ENCODE measurements at places on chromosomes 7 and 10. TPM values are rescaled to one million over a fixed set of nuclear protein-coding genes. Genes with fewer than 3 reads are reported as not detected.
A peak's percentile ranks its signal among the peaks of the same experiment; 100 is the strongest.

Gene UTF1
- 0.38 TPM for total RNA-seq

Gene CCDC172
- total RNA-seq = not detected

- no peak overlapping the region for H3K4me3 ChIP-seq
- no peaks in the 10 kb centered on the region for H3K4me1 ChIP-seq
- H3K27me3 ChIP-seq = peaks cover 5% of the 10 kb centered on the region
- H3K36me3 ChIP-seq = peaks cover 3% of the 10 kb centered on the region
- no peak overlapping the region for H3K27ac ChIP-seq
Measured at GRCh38 chr7:159046300-159046699, 98.4 kb downstream of the VIPR2 start.

Gene UNCX
- not detected for total RNA-seq

GRCh38 chr10:6171881-6172695 is 30.6 kb upstream of the PFKFB3 start:
- DNase-seq = no peak
- no peak overlapping the region for H3K27ac ChIP-seq
- peaks cover 62% of the 10 kb centered on the region for H3K4me1 ChIP-seq
- H3K27me3 ChIP-seq = peaks cover 7% of the 10 kb centered on the region

DNA sequence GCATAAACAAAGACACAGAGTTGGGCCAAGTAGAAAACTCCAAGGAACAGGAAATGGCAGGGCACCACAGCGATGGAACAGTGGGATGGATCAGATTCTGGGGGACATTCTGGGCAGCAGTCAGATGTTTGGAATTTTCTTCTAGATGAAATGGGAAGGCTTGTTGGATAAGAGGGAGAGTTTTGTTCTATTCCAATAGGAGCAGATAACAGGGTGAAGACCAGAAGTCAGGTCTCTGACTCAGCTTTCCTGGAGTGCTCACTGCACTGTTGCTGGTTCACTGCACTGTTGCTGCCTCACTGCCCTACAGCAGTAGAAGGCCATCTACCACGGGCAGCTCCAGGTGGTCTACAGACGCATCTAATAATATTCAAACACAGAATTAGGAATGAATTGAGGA is 135.6 kb downstream of the ATE1 start:
- H3K4me1 ChIP-seq = peaks cover 11% of the 10 kb centered on the region
- no peaks in the 10 kb centered on the region for H3K27me3 ChIP-seq
- H3K36me3 ChIP-seq = peaks cover 7% of the 10 kb centered on the region
- peak overlapping the region; percentile 64 for H3K27ac ChIP-seq
- H3K4me3 ChIP-seq = no peak overlapping the region

Gene CPEB3
- total RNA-seq = 2.4 TPM

Gene CPA2
- not detected for total RNA-seq

Gene OR6V1
- total RNA-seq = not detected

DNA sequence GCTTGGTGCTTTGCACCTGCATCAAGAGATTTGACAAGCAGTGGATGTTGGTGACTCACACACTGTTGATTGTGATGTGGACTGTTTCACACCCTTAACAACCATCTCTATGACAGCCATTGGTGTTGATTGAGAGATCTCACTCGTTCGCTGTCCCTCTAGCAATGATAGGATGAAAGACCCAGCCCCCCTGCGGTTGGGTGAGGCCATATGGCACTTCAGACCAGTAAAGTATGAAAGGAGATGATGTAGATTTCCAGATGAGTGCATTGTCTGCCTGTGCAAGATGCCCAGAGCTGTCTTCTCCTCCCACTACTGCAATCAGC is 138.7 kb upstream of the PRR15 start:
- no peaks in the 10 kb centered on the region for H3K36me3 ChIP-seq
- H3K27ac ChIP-seq = no peak overlapping the region
- DNase-seq = no peak
- H3K27me3 ChIP-seq = peaks cover 6% of the 10 kb centered on the region
- no peaks in the 10 kb centered on the region for H3K4me1 ChIP-seq

Gene CYP3A5
- total RNA-seq = 0.69 TPM

GRCh38 chr7:5656233-5656632 is 125.2 kb downstream of the RNF216 start:
- peaks cover 17% of the 10 kb centered on the region for H3K36me3 ChIP-seq
- DNase-seq = no peak
- H3K4me1 ChIP-seq = peaks cover 47% of the 10 kb centered on the region
- no peak overlapping the region for H3K4me3 ChIP-seq

Gene MSMB
- not detected for total RNA-seq

Gene MYL10
- total RNA-seq = not detected

DNA sequence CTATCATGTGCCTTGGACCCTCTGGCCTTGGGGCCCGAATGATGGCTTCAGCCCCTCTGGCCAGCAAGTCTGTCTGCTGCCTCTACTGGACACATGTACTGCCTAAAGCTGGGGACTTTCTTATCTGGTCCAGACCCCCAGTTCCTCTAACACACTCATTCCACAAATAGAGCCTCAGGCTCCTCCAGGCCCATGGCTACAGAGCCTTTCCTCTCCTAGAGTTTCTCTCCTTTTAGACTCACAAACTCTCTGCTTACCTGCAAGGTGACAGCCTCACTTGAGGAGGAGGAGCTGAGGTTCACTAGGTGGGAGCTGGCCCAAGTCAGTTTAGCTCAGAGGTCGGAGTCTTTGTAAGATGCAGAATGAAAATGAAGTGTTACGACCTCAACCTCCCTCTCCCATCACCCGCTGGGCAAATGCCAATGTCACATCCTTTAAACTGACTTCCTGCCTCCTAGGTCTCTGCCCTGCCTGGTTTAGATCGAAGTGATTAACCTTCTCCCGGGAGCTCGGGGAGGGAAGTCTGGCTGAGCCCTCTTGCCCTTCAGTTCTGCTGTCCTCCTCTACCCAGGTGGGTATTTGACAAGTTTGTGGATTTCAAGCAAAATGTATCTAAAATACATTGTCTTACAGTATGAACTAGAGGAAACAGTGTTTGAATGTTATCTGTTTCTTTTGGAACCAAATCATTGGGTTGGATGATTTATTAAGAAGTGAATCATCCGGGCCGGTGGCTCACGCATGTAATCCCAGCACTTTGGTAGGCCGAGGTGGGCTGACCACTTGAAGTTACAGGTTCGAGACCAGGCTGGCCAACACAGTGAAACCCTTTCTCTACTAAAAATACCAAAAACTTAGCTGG is 71.9 kb upstream of the TNS3 start:
- H3K27ac ChIP-seq = no peak overlapping the region
- peaks cover 7% of the 10 kb centered on the region for H3K4me1 ChIP-seq
- no peak overlapping the region for H3K4me3 ChIP-seq
- DNase-seq = no peak
- H3K36me3 ChIP-seq = no peaks in the 10 kb centered on the region
- no peaks in the 10 kb centered on the region for H3K27me3 ChIP-seq

- no peak overlapping the region for H3K27ac ChIP-seq
- H3K27me3 ChIP-seq = peaks cover 7% of the 10 kb centered on the region
- peaks cover 22% of the 10 kb centered on the region for H3K4me1 ChIP-seq
- no peak overlapping the region for H3K4me3 ChIP-seq
Measured at GRCh38 chr10:128035557-128035973, 90.7 kb downstream of the MKI67 start.

DNA sequence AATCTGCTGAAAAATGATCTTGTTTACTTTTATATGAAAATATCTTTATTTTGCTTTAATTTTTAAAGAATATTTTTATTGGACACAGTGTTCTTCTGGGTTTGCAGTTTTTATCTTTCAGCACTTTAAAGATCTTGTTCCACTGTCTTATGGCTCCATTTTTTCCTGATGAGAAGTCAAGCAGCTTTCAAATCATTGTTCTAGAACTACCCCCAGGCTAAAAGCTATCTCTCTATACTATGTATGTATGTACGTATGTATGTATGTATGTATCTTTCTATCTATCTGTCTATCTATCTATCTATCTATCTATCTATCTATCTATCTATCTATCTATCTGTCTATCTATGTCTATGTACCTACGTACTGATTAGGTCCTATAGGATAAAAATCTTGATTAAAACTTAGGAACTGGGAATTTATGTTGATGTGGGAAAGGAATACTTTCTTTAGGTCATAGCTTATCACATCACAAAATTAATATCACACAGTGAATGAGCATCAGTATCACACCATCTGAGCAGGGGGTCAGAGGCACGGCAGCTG is 35.4 kb upstream of the TSPAN13 start:
- peaks cover 6% of the 10 kb centered on the region for H3K4me1 ChIP-seq
- no peak overlapping the region for H3K27ac ChIP-seq
- DNase-seq = no peak
- H3K36me3 ChIP-seq = no peaks in the 10 kb centered on the region
- no peak overlapping the region for H3K4me3 ChIP-seq

- H3K27ac ChIP-seq = no peak overlapping the region
- no peak overlapping the region for H3K4me3 ChIP-seq
- no peak for DNase-seq
- no peaks in the 10 kb centered on the region for H3K4me1 ChIP-seq
- peaks cover 2% of the 10 kb centered on the region for H3K27me3 ChIP-seq
Measured at GRCh38 chr10:74293686-74294371, 142.8 kb downstream of the ADK start.

- no peak for DNase-seq
- H3K4me3 ChIP-seq = no peak overlapping the region
- H3K4me1 ChIP-seq = peaks cover 2% of the 10 kb centered on the region
- no peak overlapping the region for H3K27ac ChIP-seq
Measured at GRCh38 chr7:159107161-159107892, 37.3 kb downstream of the VIPR2 start.

DNA sequence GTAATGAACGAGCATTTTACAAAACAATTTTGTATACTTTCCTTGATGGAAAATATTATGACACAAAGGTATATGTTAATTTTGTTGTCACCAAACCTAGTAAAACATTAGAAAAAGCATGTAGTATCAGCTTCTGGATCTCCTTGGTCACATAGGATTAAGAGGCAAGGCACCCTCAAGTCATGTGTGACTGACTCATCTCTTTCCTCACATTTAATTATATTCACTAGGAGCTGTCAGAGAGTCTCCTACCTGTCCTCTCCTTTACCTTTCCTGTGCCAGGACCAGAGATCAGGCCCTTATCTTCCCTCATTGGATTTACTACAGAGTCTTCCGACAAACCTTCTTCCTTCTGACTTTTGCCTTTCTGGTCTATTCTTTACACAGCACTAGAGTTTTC is 111.3 kb upstream of the RPA3 start:
- H3K4me1 ChIP-seq = no peaks in the 10 kb centered on the region
- no peak overlapping the region for H3K27ac ChIP-seq
- no peak for DNase-seq

- H3K27me3 ChIP-seq = no peaks in the 10 kb centered on the region
- no peaks in the 10 kb centered on the region for H3K36me3 ChIP-seq
- H3K4me3 ChIP-seq = no peak overlapping the region
Measured at GRCh38 chr7:123060446-123060845, 64.9 kb upstream of the TAS2R16 start.

DNA sequence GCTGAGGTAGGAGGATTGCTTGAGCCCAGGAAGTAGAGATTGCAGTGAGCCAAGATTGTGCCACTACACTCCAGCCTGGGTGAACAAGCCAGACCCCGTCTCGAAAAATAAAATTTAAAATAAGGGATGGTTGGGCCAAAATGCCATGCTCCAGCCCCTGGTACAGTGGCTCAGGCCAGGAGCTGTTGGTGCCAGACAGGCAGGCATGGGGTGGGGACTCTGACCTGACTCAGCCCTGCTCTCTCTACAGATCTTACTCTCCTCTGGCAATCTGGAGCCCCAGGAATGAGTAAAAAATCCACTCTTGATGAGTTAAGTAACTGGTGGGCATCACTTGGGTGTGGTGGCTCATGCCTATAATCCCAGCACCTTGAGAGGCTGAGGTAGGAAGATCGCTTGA is 8.4 kb upstream of the TMEM120A start:
- no peak overlapping the region for H3K27ac ChIP-seq
- H3K27me3 ChIP-seq = no peaks in the 10 kb centered on the region
- peaks cover 15% of the 10 kb centered on the region for H3K36me3 ChIP-seq
- H3K4me1 ChIP-seq = no peaks in the 10 kb centered on the region
- no peak overlapping the region for H3K4me3 ChIP-seq

- no peak for DNase-seq
- H3K4me3 ChIP-seq = no peak overlapping the region
- no peaks in the 10 kb centered on the region for H3K27me3 ChIP-seq
- H3K27ac ChIP-seq = no peak overlapping the region
- no peaks in the 10 kb centered on the region for H3K4me1 ChIP-seq
- no peaks in the 10 kb centered on the region for H3K36me3 ChIP-seq
Measured at GRCh38 chr10:122029499-122030199, 40.7 kb downstream of the TACC2 start.

- H3K4me3 ChIP-seq = no peak overlapping the region
- H3K27me3 ChIP-seq = peaks cover 1% of the 10 kb centered on the region
- no peak for DNase-seq
- H3K4me1 ChIP-seq = peaks cover 5% of the 10 kb centered on the region
- H3K27ac ChIP-seq = no peak overlapping the region
Measured at GRCh38 chr10:121822180-121822579, 105.7 kb downstream of the ATE1 start.

Gene VAX1
- 26.3 TPM for total RNA-seq

GRCh38 chr10:44647877-44648542 is 263.1 kb upstream of the CXCL12 start:
- no peak for DNase-seq
- H3K36me3 ChIP-seq = no peaks in the 10 kb centered on the region
- no peaks in the 10 kb centered on the region for H3K4me1 ChIP-seq
- no peak overlapping the region for H3K27ac ChIP-seq

DNA sequence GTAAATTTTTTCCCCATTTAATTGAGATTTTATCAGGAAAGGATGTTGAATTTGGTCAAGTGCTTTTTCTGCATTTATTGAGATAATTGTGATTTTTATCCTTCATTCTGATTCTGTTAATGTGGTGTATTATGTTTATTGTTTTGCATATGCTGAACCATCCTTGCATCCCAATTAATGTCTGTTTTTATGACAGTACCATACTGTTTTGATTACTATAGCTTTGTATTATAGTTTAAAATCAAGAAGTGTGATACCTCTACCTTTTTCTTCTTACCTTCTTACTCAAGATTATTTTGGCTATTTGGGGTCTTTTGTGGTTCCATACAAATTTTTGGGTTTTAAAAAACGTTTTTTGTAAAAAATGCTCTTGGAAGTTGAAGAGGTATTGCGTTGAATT is 357.2 kb downstream of the REEP3 start:
- H3K27ac ChIP-seq = no peak overlapping the region
- DNase-seq = no peak
- no peaks in the 10 kb centered on the region for H3K27me3 ChIP-seq
- no peaks in the 10 kb centered on the region for H3K4me1 ChIP-seq

GRCh38 chr7:52826515-52827265 is 208.7 kb upstream of the POM121L12 start:
- no peak overlapping the region for H3K4me3 ChIP-seq

GRCh38 chr7:13092708-13093005 is 405.2 kb downstream of the ARL4A start:
- peak overlapping the region; percentile 49 for H3K4me3 ChIP-seq
- no peak for DNase-seq
- H3K36me3 ChIP-seq = no peaks in the 10 kb centered on the region

GRCh38 chr7:130732980-130733930 is 752 bp downstream of the KLF14 start:
- no peak overlapping the region for H3K27ac ChIP-seq
- peaks cover 8% of the 10 kb centered on the region for H3K36me3 ChIP-seq
- no peak for DNase-seq
- H3K27me3 ChIP-seq = peaks cover 24% of the 10 kb centered on the region

Measured in endothelial cell (in vitro differentiated cells).